ENCODE measurements at places on chromosomes 4 and X.

DNA sequence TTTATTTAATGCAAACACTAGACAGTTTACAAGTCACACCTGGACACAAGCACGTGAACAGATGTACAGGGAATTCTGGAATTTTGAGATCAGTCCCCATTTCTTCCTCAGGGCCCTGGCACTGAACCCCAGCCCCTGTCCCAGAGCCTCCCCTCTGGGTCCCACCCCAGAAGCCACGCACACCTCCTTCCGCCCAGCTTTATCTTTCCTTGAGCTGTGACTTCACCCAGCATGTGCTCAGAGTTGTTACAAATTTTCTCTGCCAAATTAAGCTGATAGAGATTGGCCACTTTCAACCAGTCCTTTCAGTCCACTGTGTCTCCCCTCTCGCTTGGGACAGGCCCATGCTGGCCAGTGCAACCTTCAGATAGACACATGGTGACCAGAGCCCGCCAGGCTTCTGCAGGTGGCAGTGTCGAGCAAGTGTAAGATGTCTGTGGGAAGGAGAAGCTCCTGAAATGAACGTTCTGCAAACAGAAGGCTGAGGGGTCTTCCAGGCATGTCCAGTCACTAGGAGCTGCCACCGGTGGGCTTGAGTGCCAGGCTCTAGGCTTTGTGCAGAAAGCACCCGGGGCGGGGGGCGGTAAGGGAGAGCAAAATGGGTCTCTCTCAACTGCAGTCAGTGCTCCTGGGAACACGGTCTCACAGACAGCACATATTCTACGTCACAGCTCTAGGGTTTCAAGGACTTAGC, 73.3 kb downstream of the MTMR1 start:
- DNase-seq: no peak

- DNase-seq: no peak
These were observed 286.9 kb downstream of the BCOR start for GRCh38 chrX:39810901-39811300.

DNA sequence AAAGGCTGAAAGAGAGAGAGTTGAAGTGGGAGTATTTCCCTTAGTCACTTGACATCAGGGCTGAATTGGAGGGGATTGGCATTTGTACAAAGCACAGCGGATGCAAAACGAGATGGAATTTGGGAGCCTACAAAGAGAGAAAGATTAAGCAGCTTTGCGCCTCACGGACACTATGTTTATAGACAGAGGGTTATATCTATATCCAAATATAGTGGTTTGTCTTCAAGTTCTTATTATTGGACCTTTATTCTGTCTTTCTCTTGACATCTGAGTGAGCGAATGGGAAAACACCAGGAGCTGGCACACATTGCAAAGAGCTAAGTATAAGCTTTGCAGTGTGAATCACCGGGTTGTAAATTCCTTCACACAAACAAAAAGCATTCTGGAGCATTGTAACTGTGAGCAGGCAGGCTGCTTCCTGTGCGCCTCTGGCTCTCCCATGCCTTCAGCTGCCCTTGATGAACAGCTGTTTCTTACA, 500.2 kb downstream of the STIM2 start:
- DNase-seq: no peak

- DNase-seq: no peak
These were observed 53.0 kb downstream of the PTCHD1 start for GRCh38 chrX:23387550-23388184.

- no peak for DNase-seq
These were observed 71.0 kb downstream of the PRSS12 start for GRCh38 chr4:118281611-118282442.

- no peak for DNase-seq
These were observed 108.7 kb upstream of the ATP6AP2 start for GRCh38 chrX:40471965-40472648.

DNA sequence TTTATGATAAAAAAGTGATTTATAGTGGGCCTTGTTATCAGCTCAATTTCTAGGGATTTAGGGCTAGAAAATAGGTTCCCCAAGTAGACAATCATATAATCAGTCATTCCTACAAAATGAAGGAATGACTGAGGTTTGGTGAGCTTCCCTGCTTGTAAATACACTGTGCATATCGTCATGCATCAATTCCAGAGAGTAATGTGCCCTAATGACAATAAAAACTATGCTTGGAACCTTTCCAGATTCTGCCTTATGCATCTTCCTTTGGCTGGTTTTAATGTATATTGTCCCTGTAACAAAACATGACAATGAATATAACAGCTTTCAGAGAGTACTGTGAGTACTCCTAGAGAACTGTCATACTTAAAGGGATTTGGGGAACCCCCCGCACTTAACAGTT, 1310.9 kb downstream of the PCDH7 start:
- DNase-seq: no peak

DNA sequence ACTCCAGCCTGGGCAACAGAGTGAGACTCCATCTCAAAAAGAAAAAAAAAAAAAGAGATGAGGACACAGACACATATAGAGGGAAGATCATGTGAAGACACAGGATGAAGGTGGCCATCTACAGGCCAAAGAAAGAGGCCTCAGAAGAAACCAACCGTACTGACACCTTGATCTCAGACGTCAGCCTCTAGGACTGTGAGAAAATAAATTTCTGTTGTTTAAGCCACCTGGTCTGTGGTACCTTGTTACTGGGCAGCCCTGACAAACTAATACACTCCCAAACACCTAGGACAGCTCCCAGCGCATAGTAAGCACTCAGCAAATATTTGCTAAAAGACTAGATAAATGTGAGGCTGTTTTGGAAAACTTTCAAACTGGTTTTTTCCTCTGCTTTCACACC, 59.2 kb upstream of the SMIM10 start:
- DNase-seq: no peak

GRCh38 chr4:124530464-124531077, 182.0 kb downstream of the ANKRD50 start:
- DNase-seq: no peak

- DNase-seq: no peak
These were observed 120.6 kb downstream of the REELD1 start for GRCh38 chr4:146334862-146335449.

GRCh38 chr4:8085491-8086117, 73.0 kb downstream of the ABLIM2 start:
- no peak for DNase-seq

DNA sequence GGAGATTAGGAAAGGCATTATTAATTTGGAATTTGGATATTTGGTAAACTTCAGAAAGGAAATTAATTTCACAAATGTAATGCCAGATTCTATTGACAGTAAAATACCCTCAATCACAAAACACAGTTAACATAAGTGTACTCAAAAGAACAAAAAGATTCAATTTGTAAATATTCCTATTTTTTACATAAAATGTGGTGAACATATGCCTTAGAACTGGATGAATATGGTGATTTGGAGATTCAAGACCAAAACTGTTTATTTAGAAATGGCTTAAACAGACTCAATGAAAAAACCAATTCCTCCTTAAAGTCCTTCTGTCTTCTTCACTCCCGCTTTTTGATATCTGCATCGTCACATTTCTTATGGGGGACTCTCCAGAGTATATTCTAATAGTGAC, 417.6 kb upstream of the TENM3 start:
- no peak for DNase-seq

DNA sequence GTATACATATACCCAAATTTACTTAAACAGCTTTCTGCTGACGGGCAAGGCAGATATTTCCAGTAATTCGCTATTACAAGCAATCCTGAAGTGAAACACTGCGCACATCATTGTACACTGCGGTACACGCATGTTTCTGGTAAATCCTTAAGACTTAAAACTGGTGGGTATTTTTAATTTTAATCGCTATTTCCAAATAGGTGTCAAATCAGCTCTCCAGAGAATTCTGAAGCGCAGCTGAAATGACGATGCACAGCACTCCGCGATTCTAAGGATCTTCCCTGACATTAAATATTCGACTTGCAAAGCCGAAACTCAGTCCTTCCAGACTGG, 361 bp downstream of the TMEM128 start:
- DNase-seq: no peak

GRCh38 chr4:137946453-137947174, 295.5 kb downstream of the SLC7A11 start:
- no peak for DNase-seq

- DNase-seq: peak; percentile 32
These were observed at the start of gene TLR1 for GRCh38 chr4:38804654-38805295. TLR1 (minus strand) TSS chr4:38804791; CDS start chr4:38798831, 5,960 bp downstream.

GRCh38 chr4:169665046-169665737, 44.8 kb downstream of the CLCN3 start:
- no peak for DNase-seq

GRCh38 chrX:100831219-100831946, 11.2 kb downstream of the CSTF2 start:
- no peak for DNase-seq

GRCh38 chr4:26884486-26884988, 23.9 kb downstream of the STIM2 start:
- DNase-seq: no peak

- no peak for DNase-seq
These were observed 19.1 kb downstream of the SASH3 start for GRCh38 chrX:129798888-129799287.

- DNase-seq: no peak
These were observed 136.6 kb upstream of the HHIP start for GRCh38 chr4:144509088-144510015.

DNA sequence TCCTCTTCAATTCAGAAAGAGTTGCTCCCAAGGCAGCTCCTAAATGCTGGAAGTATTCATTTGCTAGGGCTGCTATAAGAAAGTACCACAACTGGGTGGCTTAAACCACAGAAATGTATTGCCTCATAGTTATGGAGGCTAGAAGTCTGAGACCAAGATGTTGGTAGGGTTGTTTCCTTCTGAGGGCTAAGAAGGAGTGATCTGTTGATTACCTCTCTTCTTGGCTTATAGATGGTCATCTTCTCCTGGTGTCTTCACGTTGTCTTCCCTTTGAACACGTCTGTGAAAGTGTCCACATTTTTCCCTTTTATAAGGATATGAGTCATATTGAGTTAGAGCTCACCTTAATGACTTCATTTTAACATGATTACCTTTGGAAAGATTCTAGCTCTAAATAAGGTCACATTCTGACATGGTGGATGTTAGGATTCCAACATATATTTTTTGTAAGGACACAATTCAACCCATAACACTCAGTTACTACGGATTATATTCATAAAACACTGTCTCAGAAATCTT, 266.3 kb downstream of the SPATA18 start:
- no peak for DNase-seq

DNA sequence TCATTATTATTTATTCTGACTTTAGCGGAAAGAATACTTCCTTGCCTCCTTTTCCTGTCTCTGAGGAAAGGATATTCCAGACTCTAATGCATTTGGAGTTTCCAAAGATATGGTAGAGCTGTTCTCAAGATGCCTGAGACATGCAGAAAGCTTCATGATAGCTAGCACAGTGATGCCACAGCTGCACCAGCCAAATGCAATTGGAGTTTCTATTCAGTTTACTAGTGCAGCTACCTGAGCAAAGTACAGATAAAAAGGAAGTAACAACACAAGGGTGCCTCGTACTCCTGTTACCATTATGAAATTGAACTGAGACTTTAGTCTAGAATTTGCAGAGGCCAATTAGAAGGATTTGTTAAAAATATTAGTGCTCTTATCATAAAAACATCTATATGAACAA, 57.5 kb upstream of the PARM1 start:
- no peak for DNase-seq

- no peak for DNase-seq
These were observed 607.6 kb upstream of the KLHL4 start for GRCh38 chrX:86910027-86910426.

DNA sequence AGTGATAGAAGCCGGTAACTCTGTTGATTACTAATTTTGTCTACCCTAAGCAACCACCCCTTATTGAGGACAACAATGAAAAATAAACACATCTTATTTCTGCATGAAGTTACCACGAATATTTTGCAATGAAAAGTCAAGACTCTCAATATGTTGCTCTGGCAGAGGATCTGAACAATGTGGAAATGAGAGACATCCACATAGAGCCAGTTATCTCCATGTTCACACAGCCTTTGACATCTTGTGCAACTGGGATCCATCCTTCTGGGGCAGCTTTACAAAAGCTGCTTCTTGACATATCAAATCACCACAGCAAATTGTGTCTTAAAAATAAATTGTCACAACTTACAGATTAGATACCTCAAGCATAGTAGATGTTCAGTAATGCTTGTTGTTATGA, 10.2 kb downstream of the EDNRA start:
- no peak for DNase-seq

DNA sequence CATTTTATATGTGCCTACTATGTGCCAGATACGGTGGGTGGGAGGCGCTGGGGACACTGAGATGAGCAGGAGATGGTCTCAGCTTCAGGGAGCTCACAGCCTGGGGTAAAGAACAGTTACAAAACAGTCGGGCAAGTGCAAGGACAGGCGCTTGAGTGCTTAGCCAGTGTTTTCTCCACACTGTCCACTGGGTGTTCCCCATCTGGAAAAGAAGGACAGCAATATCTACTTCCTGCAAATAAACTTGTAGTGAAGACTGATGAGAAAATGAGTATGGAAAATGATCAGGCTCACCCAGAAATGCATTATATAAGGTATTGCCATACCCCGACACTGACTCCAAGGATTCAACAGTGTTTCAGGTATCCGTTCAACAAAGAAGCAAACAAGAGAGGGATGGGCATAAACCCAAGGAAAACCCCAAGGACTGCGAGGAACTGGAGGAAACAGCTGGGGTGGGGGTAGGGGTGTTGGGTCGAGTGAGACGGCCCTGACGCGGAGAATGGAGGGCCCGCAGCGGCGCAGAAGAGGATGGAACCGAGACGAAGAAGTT, 835 bp downstream of the TMEM185A start:
- DNase-seq: no peak

DNA sequence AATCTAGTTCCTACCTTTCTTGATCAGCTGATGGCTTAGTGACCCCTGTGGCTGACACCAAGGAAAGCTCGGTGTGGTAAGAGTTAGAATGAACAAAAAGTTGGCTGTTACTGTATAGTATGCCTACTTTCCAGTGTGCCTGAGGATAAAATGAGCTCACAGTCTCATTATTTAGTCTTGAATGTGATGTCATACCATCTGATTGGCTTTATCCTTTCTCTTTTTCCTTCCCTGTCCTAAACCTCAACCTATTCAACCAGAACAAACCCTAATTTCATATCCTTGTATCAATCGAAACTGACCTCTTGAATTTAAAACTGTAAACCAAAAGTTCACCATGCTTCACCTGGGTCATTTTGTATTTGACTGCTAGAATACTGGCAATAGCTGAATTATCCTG, 156.4 kb downstream of the PPARGC1A start:
- DNase-seq: no peak

GRCh38 chr4:94126669-94127068, 81.0 kb upstream of the SMARCAD1 start:
- DNase-seq: no peak

GRCh38 chr4:7800410-7800809, 139.3 kb downstream of the AFAP1 start:
- DNase-seq: no peak

DNA sequence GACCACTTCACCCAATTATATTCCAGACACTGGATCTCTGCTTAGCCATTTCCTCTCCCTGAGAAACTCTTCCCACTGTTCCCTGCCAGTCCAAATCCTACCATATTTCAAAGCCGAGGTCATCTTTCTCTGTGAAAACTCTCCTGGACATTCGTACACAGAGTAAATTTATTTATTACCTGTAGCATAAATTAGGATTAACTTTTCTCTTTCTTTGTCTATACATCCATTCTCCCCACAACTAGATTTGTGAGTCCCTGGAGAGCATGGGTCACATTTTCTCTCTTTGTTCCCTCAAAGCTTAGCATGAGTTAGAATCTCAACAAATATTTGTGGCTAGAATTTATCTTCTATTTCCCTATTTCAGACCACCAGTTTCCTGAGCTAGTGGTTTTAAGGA, 27.8 kb upstream of the SMIM10 start:
- DNase-seq: no peak
